ENCODE measurements at places on chromosomes 2 and 18.
A peak's percentile ranks its signal among the peaks of the same experiment; 100 is the strongest.

DNA sequence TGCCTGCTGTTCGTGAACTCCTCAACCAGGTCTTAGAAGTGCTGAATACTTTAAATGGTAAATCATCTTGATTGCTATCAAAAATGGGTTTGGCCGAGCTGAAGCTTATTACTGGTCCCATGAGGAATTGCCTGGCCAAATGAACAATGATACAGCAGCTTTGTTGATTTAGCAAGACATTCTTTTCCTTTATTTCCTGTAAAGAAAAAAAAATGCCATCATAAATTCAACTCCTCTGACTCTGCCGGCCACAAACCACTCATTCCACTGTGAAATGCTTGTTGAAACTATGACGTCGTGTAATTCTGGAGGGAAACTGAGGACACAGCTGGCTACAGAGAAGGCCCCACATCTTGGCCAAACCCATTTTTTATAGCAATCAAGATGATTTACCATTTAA is 74.2 kb upstream of the ID2 start:
- DNase-seq, result no peak

GRCh38 chr2:239062743-239063142 is 214.9 kb downstream of the TWIST2 start:
- no peak for DNase-seq

GRCh38 chr2:173296235-173296634 is 58.4 kb upstream of the CDCA7 start:
- no peak for DNase-seq

DNA sequence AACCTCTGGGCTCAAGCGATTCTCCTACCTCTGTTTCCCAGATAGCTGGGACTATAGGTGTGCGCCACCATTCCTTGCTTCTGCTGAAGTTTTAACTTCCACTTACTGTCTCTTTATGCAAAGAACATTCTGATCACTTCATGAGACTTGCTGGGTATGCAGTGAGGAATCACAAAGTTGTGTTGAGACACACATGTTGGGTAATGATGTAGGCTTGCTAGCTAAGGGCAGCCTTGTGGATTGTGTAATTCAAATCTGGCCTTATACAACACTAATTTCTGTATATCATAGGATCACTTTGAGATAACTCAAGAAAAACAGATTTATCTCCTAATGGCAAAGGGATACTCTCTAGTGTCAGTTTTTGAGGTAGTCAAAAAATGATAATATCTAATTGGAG is 24.2 kb downstream of the XRCC5 start:
- DNase-seq, result no peak

DNA sequence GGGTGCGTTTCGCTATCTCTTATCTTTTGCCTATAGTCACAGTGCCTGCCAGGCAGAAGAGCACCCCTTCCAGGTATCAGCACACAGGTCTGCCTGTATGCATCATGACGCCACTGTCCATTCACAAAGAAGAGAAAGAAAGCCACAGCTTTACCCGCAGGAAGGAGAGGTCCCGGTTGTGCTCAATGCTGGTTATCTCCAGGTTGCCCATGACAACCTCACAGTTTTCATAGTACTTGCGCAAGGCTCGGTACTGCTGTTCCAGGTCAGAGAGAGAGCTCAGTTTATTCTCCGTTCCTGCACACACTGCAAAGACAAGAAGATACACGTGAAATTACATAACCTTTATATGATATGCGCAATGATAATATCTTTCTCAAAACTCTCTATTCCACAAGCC is 414.0 kb downstream of the ERBB4 start:
- no peak for DNase-seq

GRCh38 chr18:62982600-62983251 is 267.4 kb downstream of the PHLPP1 start:
- DNase-seq, result peak; percentile 87

DNA sequence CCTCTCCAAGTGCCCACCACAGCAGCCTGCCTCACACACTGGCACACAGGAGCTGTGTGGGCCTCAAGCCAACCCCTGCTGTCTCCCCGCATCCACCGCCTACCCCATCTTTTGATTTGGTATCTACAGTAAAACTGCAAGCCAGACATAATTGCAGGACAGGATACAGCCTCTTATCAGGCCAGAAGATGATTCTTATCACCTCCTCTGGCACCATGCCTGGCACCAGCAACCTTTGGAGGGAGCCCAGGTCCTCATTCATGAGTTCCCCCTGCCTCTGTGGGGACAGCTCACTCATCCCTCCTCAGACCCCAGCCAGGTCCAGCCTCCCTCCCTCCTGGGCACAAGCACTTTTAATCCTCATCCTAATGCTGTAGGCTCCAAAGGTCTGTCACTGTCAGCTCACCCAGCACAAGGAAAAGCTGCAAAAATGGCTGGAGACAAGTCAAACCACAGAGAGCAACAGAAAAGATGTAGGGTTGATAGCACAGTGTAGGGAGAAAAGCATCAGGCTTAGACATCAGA is 9.7 kb downstream of the RAB11FIP5 start:
- DNase-seq, result no peak

- no peak for DNase-seq
Measured at GRCh38 chr18:69490072-69490471, 89.4 kb downstream of the DOK6 start.

DNA sequence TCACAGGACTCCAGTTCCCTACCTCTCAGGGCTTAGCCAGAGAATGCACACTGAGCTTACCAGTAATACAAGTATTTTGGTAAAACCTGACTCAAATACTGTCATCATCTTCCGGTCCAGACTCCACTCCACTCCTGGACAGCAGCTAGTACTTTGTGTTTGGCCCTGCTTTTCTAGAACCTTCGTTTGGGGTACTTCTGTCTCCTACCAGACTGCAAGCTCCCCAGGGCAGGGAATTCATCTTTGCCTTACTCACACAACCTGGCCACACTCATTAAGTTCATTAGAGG is 108.9 kb upstream of the CDC42EP3 start:
- DNase-seq, result no peak

GRCh38 chr2:44296653-44297052 is 21.4 kb downstream of the SLC3A1 start:
- no peak for DNase-seq

- no peak for DNase-seq
Measured at GRCh38 chr2:236702657-236703372, 133.2 kb downstream of the ACKR3 start.

DNA sequence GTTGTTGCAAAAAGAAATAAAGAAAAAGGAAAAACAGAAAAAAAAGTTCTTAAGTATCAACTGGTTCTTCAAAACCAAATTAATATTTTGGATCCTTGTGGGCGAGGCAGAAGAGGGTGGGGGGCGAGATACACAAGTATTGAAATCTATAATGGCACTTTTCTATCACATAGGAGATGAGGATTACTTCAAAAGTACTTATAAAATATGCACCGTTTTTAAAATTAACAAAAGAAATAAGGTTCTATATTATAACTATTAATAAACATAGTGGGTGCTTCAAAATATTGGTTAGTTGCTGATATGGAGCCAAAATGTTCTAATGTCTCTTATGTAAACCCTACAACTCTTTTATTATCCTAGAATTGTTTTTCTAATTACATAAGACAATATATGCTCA is 2.1 kb downstream of the FECH start:
- no peak for DNase-seq

- no peak for DNase-seq
Measured at GRCh38 chr18:76670564-76671288, 151.6 kb upstream of the ZNF236 start.

DNA sequence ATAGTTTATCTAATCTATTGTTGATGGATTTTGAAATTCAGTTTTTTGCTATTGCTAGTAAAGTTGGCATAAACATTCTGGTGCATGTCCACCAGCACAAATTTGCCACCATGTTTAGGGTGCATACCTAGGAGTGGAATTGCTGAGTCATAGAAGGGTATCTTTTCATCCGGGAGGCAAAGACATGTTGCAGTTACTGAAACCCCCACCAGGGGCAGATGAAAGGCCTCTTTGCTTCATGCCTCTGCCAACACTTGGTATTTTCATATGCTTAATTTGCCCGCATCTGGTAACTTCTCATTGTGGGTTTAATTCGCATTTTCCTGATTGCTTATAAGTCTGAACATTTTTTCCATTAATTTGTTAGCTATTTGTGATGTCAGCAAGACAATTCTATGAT is 8.2 kb downstream of the DCC start:
- peak; percentile 83 for DNase-seq

DNA sequence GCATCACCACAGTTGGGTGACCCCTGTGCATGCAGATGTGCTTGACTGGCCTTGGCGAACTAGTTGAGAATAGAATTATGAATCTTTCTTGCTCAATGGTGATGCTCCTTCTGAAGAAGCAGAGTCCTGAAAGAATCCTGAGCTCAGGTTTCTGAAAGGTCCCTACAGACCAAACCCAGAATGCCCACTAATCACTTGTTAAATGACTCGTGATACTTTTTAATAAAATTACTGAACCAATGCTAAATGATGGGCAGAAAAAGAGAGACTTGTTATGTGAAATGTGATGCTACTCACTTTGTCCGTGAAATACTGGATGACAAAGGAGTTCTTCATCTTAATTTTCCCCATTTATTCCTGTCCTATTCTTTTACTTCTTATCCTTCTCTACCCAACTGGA is 263.5 kb upstream of the LRRTM1 start:
- DNase-seq, result no peak

- peak; percentile 72 for DNase-seq
Measured at GRCh38 chr2:74497777-74498499, 1.5 kb downstream of the LBX2 start.

DNA sequence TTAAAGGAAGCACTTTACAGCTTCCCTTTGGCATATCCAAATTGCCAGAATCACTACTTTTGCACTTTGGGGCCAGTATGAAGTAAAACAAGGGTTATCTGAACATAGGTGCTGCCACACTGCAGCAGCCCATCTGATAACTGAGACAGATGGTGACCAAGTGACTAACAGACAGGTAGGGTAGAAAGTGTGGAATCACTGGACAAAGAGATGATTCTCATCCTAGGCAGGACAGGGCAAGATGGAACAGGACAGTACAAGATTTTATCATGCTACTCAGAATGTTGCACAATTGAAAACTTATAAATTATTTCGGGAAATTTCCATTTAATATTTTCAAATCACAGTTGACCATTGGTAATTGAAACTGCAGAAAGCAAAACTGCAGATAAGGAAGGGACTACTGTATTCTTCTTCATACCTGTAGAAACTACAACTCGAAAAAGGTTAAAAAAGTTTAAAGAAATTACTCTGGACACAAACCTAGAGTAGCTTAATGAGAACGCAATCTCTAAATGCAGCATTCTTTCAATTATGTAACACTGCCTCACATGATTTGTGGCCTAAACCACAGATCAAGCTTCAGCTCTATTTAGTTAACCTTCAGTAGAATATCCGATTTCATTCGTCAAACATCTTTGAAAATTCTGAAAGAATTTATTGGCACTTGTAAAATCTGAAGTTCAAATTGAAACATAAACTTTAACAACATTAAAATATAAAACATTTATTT is 31.4 kb downstream of the HEATR5B start:
- DNase-seq, result no peak

DNA sequence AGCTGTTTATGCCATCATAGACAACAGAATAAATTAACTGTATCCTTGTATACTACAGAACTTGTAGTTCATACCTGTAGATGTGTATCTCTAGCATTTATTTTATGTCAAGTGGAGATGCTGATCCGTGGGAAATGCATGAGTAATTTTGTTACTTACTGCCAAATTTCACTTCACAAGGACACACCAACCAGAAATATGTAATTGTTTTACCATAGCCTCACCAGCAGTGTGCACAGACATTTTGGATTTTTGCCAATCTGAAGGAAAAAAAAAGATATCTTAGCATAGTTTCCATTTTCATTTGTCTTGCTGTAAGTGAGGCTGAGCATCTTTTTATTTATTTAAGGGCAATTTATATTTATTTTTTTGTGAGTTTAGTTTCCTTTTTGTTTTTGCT is 265.1 kb upstream of the OSR1 start:
- no peak for DNase-seq

GRCh38 chr2:158726911-158727592 is 68.1 kb upstream of the DAPL1 start:
- DNase-seq, result no peak

DNA sequence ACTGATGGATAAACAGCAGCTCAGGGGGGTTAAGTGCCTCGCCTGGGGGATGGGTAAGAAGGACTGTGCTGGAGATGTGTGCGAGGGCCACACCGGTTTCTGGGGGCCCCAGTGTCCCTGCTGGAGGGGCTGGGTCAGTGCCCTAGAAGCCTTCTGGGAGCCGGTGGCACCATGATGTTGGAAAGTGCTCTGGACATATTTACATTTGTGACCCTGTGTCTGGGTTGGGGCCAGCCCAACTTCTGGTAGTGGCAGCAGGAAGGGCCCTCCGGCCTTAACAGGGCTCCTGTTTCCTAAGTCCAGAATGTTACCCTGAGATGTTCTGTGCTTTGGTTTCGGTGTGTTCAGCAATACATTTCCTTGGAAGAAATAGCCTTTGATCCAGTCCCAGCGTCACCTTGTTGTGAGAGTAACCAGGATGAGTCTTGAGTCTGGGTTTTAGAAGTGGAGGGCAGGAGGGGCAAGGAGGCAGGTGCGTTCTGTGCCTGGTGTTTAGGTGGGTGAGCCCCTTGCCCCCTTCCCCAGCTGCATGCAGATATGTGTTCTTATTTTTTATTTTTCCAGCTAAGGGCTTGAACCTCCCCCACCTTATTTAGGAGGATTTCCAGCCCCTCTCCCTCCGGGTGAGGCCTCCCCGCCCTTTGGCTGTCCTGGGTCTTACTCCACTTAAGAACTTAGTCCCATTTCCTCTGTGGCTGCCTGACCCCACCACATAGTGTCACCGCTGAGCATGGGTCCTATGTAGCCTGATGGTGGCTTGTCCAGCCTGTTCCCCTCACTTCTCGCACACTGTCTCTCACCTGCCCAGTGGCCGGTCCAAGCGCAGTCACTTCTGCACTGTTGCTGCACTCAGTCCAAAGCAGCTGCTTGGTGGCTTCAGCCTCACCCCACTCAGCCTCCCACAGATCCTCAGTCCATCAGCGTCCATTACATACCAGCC is 132.7 kb upstream of the HS6ST1 start:
- no peak for DNase-seq

- DNase-seq, result no peak
Measured at GRCh38 chr2:199607914-199608313, 150.2 kb upstream of the SATB2 start.

DNA sequence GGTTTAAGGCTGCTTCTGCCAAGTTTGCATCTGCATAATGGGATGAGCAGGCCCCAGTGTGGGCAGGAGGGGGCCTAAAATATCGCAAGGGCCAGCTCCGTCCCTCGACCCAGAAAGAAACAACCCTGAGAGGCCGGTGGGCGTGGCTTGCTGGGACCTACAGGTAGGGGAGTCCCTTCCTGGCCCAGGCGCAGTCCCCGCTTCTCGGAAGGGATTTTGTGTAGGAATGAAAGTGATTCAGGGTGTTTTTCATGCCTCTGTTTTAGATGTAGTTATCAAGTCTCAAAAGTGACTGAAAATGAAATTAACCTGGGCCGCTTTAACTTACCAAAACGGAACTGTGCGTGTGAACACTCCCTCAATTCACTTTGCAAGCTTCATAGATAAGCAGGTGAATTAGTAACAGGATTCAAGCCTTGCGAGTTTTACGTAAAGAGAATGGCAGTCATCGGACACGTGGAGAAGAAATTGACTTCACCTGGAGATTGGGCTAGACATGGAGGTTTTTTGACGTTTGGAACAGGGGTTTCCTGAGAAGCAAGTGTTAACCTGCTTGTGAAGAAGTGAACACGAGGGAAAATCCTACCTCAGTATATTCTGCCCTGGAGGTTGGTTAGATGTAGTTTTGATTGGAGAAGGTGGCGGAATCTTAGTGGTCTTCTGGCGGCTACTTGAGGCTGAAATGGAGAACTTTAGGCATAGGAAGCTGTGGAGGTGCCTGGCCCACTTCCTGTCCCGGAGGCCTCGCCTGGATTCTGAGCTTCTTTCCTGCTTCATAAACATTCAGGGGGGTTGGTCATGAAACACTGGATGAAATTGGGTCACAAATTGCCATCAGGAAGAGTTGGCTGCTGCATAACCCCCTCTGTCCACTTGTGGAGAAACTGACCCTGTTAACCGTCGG is 1.7 kb downstream of the NCK2 start:
- peak; percentile 89 for DNase-seq

All from GM23338 (cell line).